ENCODE measurements at places on chromosomes 2 and 18.

DNA sequence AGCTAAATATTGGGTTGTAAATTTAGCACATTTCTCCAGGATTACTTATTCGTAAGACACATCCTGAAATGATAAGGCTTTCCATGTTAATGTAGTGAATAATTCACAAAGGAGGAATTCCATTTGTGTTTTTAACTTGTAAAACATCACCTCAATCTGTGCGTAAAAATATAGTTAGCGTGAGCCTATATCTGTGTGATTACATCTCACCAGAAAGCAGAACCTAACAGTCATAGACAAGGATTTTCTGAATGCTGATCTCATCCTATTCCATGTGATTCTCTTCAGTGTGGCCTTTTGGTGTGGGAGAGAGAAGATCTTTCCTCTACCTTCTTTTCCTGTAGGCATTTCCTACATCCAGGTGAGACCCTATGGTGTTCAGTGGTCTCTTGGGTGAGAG, 263.2 kb upstream of the RASGRP3 start:
- no peak for DNase-seq

DNA sequence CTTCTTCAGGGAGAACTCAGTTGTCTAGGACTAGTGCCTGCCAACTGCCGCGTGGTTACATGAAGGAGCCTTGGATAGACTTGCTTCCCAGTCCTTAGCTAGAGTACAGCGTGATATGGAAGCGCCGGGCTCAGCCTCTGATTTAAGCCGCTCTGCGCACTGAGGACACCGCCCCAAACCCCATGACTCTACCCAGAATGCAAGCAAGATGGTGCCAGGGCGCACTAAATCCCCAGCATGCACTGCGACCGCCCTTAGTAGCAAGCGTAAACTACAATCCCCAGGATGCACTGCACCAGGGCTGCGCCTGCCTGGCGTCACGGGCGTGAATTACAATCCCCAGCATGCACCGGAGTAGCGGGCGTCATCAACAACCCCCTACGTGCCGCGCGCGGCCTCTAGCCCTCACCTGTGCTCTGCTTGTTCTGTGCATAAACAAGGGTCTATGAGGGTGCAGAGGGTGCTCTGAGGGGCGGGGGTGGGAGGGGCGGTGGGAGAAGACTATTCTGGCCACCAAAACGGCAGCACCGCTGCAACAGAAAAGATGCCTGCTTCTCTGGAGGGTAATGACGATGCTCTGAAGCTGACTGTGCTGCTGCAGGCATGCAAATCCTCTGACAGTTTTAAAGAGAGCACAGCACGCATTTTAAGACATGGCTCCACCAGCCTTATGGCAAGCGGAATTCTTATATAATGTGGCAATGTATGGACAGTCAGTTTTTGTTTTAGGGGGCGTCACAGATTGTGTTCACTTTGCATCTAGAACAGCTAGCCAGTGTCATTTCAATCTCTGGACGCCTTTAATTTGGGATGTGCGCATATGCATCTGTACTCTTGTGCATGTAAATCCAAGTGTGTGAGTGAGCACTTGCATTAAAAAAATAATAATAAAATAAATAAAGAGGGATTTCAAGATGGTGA, 282.5 kb upstream of the MYT1L start:
- peak; percentile 91 for DNase-seq

- peak; percentile 9 for DNase-seq
Observed at GRCh38 chr2:226234187-226234586, 565.4 kb downstream of the IRS1 start.

GRCh38 chr2:200454927-200455801, 54.7 kb downstream of the KCTD18 start:
- no peak for DNase-seq

DNA sequence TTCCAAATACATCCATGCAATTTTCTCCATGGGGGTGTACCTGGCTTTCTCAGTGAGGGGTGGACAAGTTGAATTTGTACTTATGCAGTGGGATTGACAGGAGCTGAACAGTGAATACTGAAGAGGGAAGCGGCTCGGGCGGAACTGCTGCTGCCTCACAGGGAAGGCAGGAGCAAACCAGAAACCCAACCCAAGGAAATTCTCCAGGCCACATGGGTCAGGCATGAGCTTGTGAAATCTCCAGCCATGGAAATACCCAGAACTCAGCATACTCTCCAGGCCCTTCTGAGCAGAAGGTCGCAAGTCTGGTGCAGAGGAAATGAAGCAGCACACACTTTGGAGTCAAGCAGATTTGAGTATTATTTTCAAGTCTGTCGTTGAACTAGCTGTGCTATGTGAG, 26.5 kb upstream of the INO80C start:
- no peak for DNase-seq

DNA sequence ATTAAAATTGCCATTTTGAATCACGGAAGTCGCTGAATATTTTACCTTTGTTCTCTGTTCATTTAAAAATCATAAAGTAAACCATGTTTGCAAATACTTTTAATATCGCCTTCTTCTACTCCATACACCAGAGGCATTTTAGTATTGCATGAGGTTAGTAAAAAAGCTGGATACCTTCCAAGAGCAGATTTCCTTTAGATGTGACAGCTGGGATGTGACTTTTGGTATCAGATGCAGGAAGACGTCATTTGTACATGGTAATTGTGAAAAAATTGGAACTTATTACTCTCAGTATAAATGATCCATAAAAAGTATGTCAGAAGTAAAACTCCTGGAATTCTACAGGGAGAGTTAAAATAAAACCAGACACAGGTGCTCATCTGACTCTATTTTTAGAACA, 89.5 kb downstream of the SLC4A10 start:
- no peak for DNase-seq

- no peak for DNase-seq
Observed at GRCh38 chr2:60175290-60175689, 378.2 kb downstream of the BCL11A start.

DNA sequence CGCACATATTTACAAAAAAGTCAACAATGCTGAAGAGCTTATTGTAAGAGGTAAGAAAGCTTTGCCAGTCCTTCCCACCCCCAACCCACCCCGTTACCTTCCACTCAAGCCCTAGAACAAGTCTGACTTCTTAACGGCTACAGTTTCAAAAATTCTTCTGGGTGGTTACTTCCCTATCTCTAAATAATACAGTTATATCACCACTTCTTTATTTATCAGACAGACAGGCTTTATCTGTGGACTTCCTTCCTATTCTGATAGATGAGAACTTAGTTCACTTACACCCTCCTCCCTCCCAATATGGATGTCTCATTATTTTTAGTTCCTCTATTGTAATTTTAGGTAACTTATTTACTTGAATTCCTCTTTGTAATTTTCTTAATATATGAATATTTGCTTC, 26.7 kb upstream of the ACTR3 start:
- DNase-seq: peak; percentile 54

GRCh38 chr2:177612659-177613058, 220.1 kb downstream of the AGPS start:
- DNase-seq: no peak

DNA sequence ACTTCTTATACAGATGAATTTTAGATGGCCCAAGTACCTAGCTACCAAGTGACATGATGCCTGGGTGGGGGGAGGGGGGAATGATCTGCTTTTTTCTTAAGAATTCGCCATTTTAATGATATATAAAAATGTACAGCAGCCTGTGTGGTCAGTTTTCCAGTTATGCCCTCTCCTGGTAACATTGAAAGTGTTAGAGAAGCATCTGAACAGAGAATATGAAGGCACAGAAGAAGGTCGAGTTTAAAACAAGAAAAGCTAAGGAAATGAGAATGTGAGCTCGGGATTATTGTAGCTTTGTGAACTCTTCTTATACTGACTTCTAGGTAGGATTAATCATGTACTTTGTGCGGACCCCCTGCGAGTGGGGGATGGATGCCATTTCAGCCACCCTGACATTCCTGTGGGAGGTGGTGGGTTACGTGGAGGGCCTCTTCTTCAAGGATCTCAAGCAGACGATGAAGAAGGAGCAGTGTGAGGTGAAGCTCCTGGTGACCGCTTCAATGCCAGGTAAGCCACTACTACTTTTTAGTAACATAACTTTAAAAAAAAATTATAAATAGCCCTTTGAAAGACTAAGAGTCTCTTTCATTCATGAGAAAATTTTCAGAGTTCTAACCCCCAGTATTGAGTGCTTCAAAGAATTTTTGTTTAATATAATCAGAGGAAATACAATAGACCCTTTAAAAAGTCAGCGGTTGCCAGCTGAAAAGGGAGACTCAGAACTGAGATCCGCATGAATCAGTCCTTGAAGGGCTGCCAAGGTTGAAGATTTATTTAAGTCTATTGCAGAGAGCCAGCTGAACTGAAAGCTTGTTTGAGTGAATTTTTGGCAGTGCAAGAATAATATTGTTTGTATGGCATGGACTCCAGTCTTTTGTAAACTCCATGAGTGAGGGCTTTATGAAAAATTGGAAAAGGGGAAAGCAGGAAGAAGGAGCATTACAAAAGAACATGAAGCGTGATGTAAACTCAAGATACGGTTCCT, 68.6 kb upstream of the RPE start:
- DNase-seq: peak; percentile 30

DNA sequence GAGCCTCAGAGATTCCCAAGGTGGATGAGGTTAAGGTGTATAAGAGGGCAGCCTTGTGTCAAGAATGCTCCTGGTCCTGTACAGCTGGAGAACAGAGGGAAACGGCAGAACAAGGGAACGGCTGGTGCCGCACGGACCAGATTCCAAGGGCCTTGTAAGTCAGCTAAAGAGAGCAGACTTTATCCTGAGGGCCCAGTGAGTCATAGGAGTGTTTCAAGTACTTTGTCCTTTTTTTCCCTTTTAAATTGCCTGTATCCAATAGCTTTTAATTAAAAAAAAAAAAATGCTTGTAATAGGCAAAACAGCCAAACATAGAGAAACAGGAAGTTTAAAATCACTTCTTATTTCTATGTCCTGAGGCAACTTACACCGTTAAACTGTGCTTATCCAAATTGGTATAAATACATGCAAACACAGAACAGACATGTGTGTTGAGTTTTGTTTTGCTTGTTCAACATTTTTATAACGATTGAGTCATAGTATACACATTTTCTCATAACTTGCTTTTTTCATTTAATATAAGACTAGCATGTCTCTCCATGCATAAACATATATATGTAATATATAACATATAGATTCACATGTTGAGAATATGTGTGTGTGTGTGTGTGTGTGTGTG, 42.1 kb upstream of the EVA1A start:
- no peak for DNase-seq

DNA sequence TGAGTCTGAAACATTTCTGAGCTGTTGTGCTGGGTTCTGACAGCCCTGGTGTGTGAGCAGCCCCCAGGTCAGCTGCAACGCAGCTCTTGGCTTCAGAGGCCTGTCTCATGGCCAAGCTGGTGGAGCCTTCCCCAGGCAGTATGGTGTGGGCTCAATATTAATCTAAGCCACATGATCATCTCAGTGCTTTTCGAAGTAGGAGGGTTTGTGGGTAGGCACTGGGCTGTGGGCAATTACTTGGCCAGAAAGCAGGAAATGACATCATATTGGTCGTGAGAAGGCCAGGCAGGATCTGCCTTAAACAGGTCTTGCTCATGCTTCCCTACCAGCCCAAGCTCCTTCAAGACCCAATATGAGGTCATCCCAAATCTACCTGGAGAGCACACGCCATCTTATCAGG, 26.9 kb downstream of the LOXHD1 start:
- DNase-seq: peak; percentile 55

- peak; percentile 77 for DNase-seq
Observed at GRCh38 chr2:146388757-146389156, 1456.1 kb upstream of the ACVR2A start.

DNA sequence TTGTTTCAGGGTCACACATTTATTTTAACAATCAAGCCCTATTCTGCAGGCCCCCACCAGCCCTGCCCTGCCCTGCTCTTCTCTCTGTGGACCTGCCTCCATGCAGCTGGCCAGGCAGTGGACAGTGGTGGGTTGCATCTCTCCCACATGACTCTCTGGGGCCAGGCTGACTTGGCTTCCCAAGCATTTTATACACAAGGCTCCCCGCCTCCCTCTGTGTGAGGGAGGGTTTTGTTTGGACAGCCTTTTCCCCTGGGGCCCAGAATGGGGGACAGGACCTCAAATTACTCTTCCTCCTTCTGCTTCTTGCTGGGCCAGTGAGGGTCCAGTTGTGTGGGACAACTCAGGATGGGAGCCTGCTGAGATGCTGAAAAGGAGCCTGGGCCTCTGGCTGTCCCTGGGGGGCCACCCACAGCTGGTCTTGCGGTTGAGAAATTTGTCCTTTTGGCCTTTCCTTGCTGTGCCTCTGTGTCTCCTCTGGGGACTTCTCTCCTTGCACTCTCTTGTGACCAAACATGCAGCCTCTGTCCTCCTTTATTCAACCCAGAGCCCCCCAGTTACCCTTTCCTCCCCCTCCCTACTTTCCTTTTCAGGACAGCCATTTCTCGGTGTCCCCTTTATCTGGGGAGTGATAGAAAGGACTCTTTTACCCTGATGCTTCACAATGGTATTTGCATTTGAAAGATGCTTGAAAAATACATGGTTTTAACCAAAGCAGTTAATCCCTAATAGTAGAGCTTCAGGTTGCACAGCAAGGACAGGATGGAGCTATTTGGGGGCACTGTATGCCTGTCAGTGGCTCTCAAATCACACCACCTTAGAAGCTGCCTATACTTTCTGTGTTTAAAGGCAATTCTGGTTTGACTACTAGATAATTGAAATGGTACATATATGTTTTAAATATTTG, 151.1 kb downstream of the FHOD3 start:
- no peak for DNase-seq

- DNase-seq: no peak
Observed at GRCh38 chr18:3727274-3727673, 277.3 kb downstream of the TGIF1 start.

GRCh38 chr2:75882530-75882929, 171.8 kb upstream of the GCFC2 start:
- no peak for DNase-seq

DNA sequence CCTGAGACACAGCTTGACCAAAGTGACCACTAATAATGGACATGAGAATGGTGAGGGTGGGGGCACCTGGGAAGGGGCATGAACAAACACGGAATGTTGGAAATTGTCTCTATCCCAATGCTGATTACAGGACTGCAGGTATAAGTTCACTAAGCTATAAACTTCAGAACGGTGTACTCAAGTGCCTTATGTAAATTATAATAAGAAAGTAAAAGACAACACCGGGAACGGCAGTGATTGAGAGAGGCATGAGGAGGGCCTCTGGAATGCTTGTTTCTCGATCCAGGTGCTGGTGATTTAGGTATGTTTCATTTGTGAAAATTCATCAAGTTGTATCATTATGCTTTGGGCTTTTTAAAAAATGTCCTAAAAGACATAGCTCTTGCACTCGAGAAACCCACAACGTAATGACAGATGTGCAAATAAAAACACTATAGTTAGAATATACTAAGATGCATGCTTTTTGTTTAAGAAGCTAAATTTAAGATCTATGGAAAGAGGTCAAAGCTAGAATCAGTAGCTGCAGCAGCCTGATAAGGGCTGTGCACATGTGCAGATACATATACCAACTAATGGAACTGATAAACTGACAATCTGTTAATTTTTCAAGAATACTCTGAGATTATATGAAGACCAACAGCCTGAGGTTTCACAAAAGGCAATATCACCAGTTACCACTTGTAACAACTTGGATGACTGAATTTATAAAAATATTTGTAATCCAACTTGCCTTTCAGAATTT, 7.6 kb downstream of the HIBCH start:
- peak; percentile 40 for DNase-seq

Measured in OCI-M1 (cell line).